ENCODE measurements at places on chromosomes 1 and 21.

DNA sequence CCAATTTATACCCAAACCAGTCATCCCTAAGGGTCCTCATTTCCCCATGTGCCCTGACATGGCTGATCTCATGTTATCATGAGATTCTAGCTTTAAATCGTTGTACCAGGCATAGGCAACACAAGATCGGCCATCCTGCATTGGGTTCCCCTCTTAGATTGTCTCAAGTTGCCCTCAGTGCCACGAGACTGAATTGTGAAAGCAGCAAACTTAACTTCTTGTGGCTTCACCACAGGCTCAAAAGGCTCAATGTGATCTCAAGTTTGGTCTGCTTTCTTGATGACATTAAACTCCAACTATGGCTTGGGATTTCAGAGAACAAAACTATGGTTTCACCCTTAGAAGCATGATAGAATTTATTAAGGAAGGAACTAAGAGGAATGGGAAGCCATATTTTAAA lies 168.5 kb upstream of the SYT6 start:
- DNase-seq, result no peak

- DNase-seq, result no peak
Measured at GRCh38 chr1:39103328-39104157, 77.4 kb downstream of the NDUFS5 start.

GRCh38 chr1:46342084-46342656 lies 1.6 kb downstream of the NSUN4 start:
- no peak for DNase-seq

DNA sequence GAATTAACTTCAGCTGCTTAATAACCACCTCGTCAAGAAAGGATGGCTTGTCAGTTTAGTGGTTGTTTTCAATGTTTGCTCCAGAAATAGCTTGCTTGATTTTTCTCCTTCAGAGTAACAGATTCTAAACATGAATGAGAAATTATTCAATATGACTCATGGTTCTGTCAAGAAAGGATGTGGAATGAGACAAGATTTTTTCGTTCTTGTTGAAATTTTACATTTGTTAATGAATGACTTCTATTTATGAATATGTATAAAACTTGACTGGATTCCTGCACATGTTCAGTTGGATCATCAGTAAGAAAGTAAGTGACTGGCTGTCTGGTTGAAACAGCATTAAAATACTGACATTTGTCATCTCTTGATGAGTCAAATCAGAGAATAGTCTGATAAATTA lies 38.3 kb downstream of the IFI44 start:
- no peak for DNase-seq

DNA sequence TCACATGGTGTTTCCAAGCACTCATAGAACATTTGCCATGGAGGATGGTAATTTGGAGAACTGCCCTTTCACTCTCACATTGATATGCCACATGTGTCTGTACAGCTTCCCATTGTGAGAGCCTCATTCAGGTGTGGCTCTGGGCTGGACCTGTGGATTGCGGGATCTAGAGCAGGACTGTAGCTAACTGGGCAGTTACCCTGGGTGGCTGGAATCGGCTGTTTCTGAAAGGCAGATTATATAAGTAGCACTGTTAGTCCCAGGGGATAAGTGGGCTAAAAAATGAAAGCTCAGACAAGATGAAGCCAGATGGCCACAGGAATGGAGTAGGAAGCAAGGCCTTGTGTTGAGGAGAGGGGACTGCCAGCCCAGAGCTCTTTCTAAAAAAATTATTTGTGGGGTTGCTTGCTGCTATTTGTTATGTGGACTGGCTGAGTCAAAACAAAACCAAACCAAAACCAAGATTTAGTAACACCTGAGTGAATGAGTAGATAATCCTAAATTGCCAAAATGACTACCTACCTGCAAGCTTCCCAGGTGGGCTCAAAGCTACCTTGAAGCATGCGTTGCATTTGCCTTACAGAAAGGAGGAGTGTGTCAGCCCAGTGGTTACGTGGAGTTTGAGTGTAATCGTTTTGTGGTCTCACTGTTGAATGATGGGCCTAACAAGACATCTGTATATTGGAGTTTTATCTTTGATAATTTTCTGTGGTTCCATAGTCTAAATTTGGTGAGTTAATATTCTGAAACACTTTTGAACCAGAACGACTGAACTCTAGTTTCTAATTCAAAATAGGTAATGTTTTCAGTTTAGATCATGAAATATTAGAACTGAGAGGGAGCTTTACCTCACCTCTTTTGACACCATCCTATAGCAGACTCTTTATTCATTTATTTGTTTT lies 58.0 kb downstream of the SDCCAG8 start:
- DNase-seq, result no peak

DNA sequence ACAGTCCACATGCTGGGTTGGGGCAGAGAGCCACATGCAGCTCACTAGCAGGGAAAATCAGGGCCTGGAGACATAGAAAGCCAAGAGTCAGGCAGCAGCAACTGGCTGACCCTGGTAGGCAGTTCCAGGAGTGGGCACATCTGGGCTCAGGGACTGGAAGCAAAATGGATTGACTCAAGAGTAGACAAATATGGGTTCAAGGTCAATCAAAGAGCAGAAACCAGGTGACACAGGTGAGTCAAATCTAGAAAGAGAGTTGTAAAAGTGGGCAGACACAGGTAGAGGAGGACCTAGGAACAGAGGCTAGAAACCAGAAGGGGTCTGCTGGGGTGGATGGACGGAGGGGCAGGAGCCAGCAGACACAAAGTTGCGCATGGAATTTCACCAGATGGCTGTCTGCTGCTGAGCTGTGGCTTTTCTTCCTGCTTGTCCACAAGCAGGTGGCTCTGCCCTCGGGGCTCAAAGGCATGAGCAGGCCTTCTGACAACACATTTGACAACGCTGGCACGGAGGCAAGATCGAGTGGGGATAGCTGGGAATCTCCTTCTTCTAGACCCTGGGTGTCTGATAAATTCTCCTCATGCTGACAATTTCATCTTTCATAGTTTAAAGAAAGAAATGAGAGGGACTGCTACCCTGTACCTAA lies 40.8 kb upstream of the IGSF3 start:
- DNase-seq, result peak; percentile 62
